Nucleus accumbens (tissue), 56 donors: ENCODE measurements at places on chromosomes 11 and 22.
A peak's percentile ranks its signal among the peaks of the same experiment; 100 is the strongest.

DNA sequence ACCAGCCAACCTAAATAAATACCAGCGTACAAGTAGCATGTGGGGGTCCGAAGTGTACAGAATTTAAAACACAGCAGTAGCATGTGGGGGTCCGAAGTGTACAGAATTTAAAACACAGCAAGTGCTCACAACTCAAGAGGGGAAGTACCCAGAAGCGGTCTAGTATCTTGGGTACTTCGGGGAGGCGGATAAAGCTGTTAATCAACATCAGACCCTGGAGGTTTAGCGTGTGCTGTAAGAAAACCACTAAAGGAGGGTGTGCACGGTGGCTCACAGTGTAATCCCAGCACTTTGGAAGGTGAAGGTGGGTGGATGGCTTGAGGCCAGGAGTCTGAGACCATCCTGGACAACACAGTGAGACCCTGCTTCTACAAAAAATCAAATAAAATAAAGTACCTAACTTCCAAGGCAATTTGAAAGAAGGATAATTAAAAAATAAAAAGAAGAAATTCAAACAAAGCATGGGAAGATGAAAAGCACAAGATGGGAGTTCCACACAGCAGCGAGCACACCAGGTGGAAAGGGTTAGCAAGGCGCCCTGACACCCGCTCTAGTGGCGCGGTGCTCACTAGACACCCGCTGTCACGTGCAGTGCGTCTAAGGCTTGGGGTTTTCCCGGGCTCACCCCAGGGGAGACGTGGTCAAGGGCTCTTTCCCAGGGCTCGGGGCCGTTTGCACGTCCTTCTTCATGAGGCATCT, 35.0 kb upstream of the MOB2 start:
- no peak for DNase-seq

GRCh38 chr11:9273376-9274336, 8.5 kb upstream of the DENND5A start:
- no peak for DNase-seq

DNA sequence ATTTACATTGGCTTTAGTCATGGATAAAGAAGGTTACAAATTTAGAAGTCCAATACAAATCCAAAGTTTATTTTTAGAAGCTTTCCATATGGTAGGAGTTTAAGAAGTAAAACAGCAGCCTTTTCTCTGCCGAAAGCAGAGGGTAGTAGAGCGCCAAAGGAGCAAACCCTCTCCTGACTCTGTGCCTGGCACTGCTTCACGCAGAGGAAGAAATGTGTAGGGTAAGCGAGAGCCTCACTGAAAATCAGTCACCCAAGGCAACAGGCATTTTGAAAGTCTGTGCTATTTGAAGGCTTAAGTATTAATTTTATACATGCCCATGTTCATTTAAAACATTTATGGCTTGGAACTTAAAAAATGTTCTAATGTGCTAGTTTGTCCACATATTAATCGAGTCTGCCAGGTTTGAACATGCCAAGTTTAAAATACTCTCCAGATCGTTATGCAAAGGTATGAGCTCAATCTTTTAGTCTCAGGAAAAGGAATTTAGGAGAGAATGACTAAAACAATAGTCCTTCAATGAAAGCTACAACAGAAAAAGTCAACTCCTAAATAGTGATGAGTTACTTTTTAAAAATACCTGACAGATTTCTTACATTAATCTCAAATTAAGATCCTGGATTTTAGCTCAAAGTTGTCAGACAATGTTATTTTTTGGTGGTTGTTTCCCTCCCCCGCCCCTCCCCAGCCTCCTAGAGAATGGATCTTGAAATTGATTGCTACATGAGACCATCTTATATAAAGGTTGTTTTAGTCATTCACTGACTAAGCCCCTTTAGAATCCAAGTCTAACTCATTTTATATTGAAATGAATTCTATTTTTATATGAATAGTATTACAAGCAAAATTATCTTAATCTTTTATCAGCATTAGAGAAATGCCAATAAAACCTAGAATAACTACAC, 38.7 kb downstream of the MRTFA start:
- no peak for DNase-seq

- DNase-seq: no peak
Measured at GRCh38 chr11:113376156-113376555, 11.4 kb upstream of the ANKK1 start.

DNA sequence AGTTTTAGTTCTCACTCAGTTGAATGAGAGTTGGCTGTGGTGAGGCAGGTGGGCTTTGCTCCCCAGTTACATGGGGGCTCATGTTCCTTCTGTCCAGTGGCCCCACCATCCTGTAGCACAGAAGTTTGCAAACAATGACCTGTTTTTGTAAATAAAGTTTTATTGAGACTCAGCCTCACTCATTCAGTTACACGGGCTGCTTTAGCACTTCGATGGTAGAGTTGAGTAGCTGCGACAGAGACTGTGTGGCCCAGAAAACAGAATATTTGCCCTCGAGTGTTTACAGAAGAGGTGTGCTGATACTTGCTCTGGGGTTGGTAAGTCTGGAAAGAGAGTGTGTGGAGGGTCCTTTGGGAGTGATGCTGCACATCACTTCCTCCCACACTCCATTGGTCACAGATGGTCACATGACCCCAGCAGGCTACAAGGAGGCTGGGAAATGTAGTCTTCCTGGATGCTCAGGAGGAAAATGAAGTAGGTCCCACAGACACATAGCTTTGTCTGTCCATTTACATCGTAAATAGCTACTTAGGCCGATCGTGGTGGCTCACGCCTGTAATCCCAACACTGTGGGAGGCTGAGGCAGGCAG, 34.6 kb downstream of the IFT27 start:
- DNase-seq: no peak

DNA sequence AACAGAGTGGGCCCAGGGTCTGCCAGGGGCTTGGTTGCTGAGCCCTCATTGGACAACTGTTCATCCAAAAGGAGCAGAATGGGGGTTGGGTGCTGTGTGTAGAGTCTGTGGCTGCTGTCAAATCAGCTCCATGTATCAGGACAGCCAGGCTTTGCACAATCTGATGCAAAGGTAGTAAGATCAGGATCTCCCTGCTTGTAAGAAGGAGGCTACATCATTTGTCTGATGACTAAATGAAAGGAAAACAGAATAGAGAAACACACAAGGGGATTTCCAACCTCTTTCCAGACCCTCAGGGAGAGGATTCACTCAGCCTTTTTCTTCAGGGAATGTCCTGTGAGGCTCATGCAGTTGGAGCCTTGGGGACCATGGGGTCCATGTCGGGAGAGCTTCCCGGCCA, 7.2 kb downstream of the MICAL2 start:
- no peak for DNase-seq

- no peak for DNase-seq
Measured at GRCh38 chr11:64341429-64341828, 1.4 kb downstream of the CCDC88B start.

GRCh38 chr11:27701355-27702105, 1.3 kb upstream of the BDNF start:
- no peak for DNase-seq

- DNase-seq: peak; percentile 85
Measured at GRCh38 chr11:10490398-10491241, 35.6 kb downstream of the AMPD3 start.

GRCh38 chr11:61429346-61429690, 457 bp downstream of the CPSF7 start:
- DNase-seq: no peak

GRCh38 chr22:28394513-28395110, 285.0 kb downstream of the TTC28 start:
- no peak for DNase-seq

GRCh38 chr11:106159836-106160235, 82.4 kb downstream of the AASDHPPT start:
- DNase-seq: no peak
